ENCODE measurements at places on chromosomes 11 and 22. TPM values are rescaled to one million over a fixed set of nuclear protein-coding genes. Genes with fewer than 3 reads are reported as not detected.

The MS4A12 gene
- not detected for total RNA-seq

GRCh38 chr22:33472462-33473344 is 414.5 kb upstream of the SYN3 start:
- no peak for DNase-seq

The RFPL2 gene
- total RNA-seq, result 0.72 TPM

The OR2AT4 gene
- 10.1 TPM for total RNA-seq

- no peak for DNase-seq
Observed at GRCh38 chr22:37001826-37002225, 17.4 kb downstream of the TST start.

The C11orf65 gene
- 1.2 TPM for total RNA-seq

DNA sequence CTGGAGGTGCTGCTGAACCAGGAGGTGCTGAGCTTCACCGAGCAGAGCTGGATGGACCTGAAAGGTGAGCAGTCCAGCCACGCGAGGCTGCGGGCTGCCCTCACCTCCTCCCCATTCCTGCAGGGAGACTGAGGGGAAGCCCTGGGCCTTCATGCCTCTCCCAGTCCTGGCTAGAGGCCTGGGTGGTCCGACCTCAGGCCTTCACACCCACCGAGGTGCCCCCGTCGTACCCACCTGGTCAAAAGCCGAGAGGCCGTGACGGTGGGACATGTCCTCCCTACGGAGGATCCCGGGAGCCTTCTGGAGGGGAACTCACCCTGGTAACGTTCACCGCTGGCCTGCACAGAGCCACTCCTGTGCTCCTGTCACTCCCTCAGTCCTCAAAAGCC is 5.1 kb downstream of the SUSD2 start:
- no peak for DNase-seq

The ASCL2 gene
- 2.4 TPM for total RNA-seq

- DNase-seq, result no peak
Observed at GRCh38 chr11:66598993-66599392, 6.0 kb downstream of the CCS start.

The ADAMTS15 gene
- total RNA-seq, result 10.1 TPM

The PRR33 gene
- total RNA-seq, result not detected

The MLC1 gene
- total RNA-seq, result 0.24 TPM

The PVALB gene
- total RNA-seq, result 15.2 TPM

The GUCY1A2 gene
- total RNA-seq, result 99.2 TPM

The ZNF280B gene
- total RNA-seq, result 1.9 TPM

- peak; percentile 94 for DNase-seq
Observed at GRCh38 chr22:30881361-30882183, 87.0 kb downstream of the MORC2 start.

GRCh38 chr22:43435851-43436811 is 24.3 kb downstream of the MPPED1 start:
- DNase-seq, result no peak

The CARD10 gene
- 5.5 TPM for total RNA-seq

DNA sequence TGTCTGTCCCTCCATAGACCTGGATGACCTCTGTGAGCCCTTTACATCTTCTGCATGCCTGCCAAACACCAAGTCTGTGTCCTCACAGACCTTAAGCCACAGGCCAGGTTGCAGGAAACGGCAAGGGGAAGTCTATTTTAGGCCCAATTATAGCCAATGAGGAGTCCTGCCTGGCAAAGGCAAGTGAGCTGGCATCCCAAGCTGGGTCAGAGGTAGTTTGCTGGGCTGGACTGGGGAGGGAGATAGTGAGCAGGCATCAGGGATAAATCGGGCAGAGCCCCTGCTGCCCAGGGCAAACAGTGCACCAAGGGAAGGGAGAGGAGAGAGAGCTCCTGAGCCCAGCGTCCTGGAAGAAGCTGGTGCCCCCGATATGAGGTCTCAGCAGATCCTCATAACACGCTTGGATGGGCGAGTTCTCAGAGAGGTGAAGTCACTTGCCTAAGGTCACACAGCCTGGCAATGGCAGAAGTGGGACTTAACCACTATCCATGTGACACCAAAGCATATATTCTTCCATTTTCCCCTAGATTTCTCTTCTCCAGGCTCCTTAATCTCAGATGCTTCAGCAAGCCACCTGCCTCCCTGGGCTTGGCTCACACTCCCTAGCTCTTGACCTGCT is 3.7 kb upstream of the RELT start:
- DNase-seq, result no peak

DNA sequence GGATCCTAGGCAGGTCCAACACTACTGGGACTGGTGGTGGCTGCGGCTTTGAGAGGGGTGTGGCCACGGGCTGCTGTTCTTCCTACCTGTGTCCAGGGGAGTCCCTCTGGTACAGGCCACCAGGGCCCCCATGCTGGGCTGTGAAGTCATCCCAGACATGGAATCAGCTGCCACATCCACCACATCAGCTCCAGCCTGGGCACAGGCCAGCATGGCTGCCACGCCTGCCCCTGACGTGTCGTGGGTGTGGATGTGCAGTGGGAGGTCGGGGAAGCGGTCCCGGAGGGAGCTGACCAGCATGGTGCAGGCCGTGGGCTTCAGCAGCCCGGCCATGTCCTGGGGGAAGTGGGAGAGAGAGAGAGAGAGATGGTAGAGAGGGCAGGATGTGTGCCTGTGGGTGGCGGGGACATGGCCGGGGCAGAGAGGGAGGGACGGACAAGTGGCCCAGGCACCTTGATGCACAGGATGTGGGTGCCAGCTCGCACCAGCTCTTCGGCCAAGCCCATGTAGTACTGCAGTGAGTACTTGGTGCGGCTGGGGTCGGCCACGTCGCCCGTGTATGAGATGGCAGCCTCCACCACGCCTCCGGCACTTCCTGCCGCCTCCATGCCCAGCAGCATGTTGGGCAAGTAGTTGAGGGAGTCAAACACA is 6.2 kb upstream of the LRFN4 start:
- DNase-seq, result no peak

DNA sequence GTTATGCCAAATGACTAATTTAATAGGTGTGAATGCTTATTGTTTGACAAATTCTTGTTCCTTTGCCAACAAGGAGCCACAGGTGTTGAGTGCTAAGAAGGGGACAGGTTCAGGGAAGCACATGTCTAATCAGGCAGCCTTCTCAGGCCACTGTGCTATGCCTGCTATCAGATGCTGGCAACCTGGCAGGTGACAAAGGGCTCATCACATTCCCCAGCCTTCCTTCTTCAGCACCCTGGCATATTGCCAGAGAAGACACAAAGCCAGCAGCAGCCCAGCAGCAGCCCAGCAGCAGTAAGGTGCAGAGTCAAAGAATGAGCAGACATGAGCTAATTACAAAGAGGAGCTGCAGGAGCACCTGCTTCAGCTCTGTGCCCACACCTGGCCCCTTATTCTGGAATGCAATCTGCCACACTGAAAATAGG is 68.2 kb downstream of the GUCY1A2 start:
- no peak for DNase-seq

All from umbilical cord (tissue), 2 donors.